Breast epithelium (tissue), 4 donors: ENCODE measurements at places on chromosomes 16 and 17.

DNA sequence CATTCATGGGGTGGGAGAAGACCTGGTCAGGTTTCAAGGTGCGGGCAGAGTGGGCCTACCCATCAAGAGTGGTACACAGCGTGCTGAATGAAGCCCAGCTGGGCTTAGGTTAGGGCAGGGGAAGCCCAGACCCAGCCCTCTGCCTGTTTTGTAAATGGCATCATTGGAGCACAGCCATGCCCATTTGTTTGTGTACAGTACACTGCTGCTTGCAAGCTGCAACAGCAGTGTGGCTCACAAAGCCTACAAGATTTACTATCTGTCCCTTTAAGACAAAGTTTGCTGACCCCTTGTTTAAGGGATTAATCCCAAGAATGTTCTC lies 230.1 kb upstream of the TNRC6C start:
- no peak for DNase-seq

DNA sequence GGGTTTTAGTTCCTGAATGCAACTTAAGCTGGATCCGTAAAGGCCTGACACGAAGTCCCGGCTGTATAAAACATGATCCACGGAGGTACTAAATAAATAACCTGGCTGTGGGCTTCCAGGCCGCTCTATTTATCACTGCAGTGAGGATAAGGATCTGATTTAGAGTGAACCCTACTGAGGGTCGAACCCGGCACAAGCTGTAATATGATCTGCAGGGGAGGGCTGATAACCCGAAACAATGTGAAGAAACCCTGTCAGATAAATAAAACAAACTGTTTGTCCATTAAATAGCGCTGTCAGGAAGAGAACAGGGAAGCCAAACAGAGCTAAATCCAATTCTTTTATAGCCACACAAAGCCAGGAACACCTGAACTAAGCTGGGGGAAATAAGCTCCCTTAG lies 375.6 kb upstream of the SALL1 start:
- no peak for DNase-seq

GRCh38 chr17:9517396-9517795 lies 58.2 kb downstream of the STX8 start:
- no peak for DNase-seq

DNA sequence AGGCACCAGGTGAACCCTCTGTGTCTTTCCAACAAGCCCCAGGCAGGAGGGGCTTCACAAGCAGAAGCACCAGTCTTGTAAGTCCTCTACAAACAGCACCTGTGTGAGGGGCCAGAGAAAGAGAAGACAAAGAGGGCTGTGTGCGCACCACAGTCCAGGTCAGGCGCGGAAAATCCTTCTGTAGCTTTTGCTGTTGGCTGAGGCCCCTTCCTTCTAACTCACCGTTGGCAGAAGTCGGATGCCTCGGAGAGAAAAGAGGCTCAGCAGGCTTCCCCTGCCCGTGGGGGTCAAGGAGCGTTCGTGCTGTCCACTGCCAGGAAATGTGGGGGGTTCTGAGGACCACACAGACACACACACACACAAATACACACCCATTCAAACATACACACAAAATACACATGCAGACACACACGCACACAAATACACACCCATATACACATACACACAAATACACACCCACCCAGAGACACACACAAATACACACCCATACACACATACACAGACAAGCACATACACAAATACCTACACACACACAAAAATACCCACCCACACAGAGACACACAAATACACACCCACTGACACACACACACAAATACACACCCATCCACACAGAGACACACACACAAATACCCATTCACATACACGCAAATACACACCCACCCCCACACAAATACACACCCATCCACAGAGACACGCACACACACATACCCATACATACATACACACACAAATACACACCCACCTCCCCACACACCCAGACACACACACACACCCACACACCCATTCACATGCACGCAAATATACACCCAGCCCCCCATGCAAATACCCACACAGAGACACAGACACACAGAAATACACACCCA lies 6.8 kb downstream of the ZG16B start:
- DNase-seq: peak; percentile 44

GRCh38 chr16:84194470-84195200 lies 3.7 kb downstream of the ADAD2 start:
- DNase-seq: no peak

- no peak for DNase-seq
Observed at GRCh38 chr17:76446449-76447231, 6.3 kb downstream of the UBE2O start.

- DNase-seq: no peak
Observed at GRCh38 chr17:56785405-56785804, 48.3 kb downstream of the C17orf67 start.

DNA sequence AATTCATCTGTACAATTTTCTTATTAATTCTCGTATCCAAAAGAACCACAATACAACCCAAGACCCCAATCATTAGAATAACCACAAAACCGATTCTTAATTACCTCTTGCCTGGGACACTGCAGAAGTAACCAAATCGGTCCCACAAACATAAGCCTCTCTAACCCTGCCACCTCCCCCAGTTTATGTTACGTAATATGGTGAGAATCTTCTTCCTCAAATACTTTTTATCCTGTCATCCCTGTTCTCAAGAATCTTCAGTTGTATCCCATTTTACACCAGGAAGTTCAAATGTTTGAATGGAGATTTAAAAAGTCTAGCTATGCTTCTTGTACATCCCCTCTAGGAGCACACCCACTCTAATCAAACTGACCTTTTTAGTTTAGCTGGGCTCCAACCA lies 269.3 kb upstream of the TBX2 start:
- DNase-seq: no peak

GRCh38 chr16:48383877-48384519 lies 1.2 kb downstream of the SIAH1 start:
- DNase-seq: no peak

DNA sequence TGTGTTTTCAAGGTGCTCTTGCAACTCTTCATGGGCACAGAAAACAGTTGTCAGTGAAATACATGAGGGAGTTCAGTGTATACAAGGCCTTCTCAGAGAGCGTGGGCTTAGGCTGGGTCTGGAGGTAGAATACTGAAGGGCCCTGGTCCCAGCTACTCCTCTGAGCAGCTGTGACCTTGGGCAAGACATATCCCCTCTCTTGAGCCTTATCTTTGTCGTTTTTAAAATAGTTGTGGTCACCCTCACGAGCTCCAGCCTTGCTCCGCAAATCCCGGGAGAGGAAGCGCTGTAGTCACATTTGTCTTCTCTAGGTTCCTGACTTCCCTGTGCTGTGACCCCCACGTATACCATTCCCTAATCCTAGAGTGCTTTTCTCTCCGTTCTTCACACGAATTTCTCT lies 3.6 kb downstream of the ZNRF1 start:
- no peak for DNase-seq

GRCh38 chr17:69103557-69104233 lies 38.0 kb downstream of the ABCA6 start:
- DNase-seq: no peak

- DNase-seq: no peak
Observed at GRCh38 chr17:10673312-10673711, 16.2 kb upstream of the MYH3 start.

- no peak for DNase-seq
Observed at GRCh38 chr16:20923876-20924275, 23.3 kb downstream of the LYRM1 start.

DNA sequence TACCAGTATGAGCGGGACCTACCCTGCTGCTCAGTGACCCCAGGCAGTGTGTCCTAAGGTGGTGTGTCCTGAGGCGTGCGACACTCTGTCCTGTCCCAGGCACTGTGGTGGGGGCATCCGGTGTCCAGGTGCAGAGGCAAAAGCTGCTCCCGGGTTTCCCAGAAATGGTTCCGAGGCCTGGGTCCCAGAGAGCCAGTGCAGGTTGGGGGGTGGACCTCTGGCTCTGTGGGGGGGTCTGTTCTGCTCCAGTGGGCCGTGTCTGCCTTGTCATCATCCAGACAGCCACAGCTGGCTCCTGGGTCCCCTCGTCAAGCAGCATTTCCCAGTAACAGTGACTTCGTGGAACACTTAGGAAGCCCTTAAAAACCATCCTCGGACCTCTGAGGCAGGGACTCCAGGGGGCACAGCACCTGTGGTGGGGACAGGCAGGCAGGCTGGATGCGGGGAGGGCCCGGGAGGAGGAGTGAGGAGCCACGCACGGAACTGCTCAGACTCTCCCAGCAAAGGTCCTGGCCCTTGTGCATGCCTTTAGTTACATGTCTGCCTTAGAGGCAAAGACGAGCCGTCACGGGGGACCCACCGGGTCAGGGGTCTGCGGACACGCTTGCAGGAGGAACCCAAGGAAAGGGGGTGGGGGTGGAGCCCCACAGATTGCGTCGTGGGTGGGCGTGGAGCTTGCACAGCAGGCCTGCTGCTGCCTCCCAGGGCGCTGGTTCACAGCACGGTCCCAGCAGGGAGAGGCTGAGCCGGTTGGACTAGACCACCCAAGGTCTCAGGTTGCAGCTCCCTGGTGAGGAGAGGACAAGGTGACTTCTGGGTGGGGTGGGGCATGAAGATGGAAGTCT lies 5.6 kb downstream of the SLC16A3 start:
- no peak for DNase-seq
